ENCODE measurements at places on chromosomes 6 and 20.

DNA sequence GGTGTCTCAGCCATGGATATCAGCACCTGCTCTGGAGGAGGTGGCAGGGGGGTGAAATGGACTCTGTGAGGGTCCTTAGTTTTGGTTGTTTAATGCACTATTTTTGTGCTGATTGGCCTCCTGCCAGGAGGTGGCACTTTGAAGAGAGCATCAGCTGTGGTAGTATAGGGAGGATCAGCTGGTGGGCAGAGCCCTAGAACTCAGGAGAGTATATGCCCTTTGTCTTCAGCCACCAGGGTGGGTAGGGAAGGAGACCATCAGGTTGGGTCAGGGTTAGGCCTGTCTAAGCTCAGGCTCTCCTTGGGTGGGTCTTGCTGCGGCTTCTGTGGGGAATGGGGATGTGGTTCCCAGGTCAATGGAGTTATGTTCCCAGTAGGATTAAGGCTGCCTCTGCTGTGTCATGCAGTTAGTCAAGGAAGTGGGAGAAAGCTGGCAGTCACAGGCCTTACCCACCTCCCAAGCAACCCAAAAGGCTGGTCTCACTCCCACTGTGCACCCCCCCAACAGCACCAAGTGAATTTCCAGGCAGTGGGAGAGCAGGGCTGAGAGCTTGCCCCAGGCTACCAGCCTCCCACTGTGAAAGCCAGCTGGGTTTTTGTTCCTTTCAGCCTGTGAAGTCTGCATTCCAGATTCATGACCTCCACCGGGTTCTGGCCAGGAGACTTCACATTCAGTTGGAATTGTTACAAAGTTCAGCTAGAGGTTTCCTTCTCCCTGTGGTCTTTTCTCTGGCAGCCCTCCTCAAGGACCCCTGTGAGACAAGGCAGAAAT is 5.7 kb upstream of the OSTM1 start:
- DNase-seq: peak; percentile 59

- DNase-seq: peak; percentile 51
Observed at GRCh38 chr6:26159357-26160273, 72.4 kb downstream of the HFE start.

DNA sequence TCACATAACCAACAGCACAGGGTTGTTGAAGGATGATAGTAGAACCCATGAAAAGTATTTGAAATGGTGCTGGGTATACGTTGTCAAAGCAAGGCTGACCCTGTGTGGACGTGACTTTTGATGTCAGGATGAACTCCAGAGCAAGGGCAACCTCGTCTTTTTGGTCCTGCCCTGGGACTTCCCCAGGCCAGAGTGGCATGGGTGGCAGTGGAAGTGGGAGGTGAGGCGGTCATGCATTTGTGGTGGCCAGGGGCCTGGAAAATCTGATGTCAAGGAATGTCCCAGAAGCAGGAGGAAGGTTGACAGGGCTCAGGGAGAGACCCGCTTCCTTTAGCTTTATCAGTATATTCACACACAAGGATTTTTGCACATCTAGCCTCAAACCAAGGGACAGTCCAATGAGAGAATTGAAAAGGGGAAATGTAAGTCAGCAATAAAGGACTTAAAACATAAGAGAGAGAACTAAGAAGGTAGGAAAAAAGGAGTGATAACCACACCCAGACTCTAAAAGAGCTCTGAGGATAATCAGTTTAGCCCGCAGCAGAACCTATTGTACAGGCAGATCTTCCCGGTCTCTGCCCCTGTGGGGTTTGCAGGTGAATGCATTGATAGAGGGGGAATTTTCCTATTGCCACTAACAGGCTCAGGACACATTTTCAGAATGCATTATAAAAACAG is 98.8 kb upstream of the HDGFL1 start:
- DNase-seq: peak; percentile 1

- no peak for DNase-seq
Observed at GRCh38 chr20:62832212-62832922, 15.5 kb downstream of the COL9A3 start.

- DNase-seq: no peak
Observed at GRCh38 chr6:112352607-112353006, 5.5 kb downstream of the RFPL4B start.

- peak; percentile 13 for DNase-seq
Observed at GRCh38 chr6:89139509-89140346, 6.1 kb upstream of the PM20D2 start.

GRCh38 chr6:161076181-161076677 is 84.7 kb downstream of the MAP3K4 start:
- peak; percentile 25 for DNase-seq

DNA sequence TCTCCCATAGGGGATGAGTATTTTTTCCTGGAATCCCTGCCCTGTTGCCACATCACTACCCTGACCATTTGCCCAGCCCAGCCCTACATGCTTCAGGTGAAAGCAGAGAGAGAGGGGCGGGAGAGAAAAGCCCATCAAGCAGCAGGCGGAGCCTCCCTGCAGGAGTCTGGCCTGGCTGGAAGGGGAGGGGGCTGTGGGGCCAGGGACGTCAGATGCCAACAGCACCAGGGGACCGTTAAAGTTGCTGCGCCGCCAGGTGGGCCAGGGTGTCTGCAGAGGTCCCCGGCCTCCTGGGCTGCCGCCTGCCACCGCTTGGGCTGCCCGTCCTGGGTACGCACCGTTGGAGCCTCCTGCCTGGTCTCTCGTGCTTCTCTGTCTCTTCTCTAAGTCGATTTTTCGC is 757 bp upstream of the R3HDML start:
- no peak for DNase-seq

DNA sequence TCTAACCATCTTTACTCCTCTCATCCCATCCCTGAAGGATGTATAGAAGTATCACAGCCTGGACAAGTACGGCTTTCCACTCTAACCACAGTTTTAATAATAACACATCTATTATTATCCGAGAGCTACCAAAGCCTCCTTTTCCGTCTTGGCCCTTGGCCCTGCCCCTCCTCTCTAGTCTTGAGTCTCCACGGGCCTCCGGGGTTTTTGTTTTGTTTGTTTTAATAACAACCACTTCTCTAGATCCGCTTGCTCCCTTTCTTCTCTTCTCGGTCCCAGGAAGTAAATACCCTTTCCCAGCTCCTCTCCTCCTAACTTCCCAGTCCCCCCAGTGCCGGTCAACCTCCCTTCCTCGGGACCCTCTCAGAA is 661 bp downstream of the LCA5 start:
- peak; percentile 52 for DNase-seq

DNA sequence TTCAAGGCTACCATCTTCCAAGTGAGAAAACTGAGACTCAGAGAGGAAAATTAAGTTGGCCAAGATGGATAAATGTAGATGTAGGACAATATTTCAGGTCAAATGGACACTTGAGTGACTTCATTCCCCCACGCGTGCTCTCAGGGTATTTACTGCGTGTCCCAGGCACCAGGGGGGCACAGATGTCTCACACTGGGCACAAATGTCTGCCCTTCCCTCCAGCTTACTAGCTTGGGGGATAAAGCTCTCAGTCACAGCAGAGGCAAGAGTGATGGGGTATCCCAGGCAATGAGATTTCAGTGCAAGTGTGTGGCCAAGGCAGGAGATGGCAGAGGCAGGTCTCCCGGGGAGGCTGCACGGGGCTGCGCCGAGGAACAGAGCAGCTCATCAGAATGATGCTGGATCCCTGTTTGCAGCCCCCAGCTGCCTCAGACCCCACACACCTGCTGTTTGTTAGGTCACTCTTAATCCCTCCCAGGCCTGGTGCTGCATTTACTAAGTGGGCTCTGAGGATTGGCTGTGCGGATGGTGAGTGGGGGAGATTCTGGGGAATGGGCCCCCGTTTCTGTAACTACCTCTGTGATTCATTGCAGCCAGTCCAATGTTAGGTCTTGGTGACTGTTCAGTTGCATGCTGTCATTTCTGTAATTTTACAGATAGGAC is 44.1 kb downstream of the PTK7 start:
- no peak for DNase-seq

- DNase-seq: no peak
Observed at GRCh38 chr20:1210501-1210900, 7.2 kb downstream of the C20orf202 start.

- DNase-seq: peak; percentile 81
Observed at GRCh38 chr20:50980851-50981713, 22.5 kb downstream of the MOCS3 start.

GRCh38 chr6:167744681-167745669 is 81.7 kb upstream of the AFDN start:
- no peak for DNase-seq

DNA sequence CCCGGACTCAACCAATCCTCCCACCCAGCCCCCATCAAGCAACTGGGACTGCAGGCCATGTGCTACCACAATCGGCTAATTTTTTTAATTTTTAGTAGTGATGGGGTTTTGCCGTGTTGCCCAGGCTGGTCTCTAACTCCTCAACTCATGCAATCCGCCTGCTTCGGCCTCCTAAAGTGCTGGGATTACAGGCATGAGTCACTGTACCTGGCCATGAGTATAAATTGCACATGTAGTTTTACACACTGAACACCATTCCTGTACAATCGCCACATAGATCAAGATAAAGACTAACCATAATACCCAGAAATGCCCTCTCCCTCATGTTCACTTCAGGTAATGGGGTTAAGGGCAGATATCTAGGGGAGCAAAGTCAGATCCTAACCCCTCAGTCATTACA is 26.4 kb downstream of the TRPC4AP start:
- no peak for DNase-seq

DNA sequence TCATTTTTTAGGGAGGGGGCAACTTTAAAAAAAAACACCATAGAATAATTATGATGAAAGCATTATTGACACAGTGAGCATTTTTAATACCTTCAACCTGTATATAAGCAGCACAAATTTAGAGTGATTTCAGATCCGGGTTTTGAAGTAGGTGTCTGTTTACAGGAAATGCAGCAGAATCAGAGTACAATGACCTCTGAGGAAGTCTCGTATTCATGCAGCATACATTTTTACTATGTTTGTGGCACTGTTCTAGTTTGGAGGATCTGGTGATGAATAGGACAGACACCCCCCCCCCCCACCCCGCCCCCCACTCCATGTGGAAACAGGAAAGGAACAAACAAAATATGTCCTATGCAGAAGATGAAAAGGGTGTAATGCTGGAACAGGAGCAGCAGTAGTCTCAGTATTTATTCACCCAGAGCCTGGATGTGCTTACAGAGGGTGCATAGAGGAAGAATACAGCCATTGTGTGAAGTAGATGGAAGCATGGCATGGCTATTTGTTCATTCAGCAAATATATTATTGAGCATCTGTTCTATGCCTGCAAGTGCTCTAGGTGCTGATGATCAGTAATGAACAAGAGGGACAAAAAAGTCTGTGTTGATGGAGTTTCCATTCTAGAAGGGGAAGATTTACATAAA is 19.7 kb downstream of the VAPB start:
- DNase-seq: peak; percentile 49

Measured in cardiac fibroblast (primary cell).